ENCODE measurements at places on chromosomes 16 and 17.

DNA sequence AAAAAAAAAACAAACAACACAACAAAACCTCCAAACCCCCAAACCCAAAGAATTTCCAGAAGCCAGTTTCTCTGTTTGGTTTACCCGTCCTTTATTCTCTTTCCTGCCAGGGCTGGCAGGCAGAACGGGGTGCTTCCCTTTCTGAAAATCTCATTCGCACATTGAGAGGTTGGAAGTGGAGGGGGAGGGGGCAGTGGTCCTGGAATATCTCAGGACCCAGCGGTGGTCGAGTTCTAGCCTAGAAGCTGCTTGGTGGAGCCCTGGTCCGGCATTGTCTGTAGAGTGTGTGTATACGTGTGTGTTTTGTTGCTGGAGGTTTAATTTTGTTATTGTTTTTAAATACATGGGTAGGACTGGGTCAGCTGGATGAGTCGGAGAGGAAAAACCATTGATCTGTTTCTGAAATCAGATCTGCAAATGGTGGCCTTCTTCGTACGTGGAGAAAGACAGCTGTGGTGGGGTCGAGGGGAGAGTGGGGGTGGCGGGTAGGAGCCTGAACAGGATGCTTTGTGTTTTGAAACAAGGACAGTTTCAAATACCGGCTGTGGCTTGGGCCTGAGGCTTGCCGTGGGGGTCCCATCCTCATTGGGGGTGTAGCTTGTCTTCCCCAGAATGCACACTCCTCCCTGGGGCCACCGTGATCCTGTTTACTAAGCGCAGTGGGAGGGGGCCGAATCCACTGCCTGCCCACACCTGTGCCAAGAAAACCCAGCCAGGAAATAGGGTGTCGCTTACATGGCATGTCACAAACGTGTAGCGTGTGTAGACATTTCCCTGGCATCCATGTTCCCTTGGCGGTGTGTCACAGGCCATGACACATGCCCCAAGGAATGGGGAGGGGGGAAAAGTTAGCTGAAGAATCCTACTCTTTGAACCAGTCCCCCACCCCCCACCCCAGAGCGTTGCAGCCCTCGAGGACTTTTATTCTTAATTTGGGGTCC, 1.6 kb downstream of the CMIP start:
- DNase-seq, result peak; percentile 32

GRCh38 chr17:6591599-6592158, 35.3 kb upstream of the PITPNM3 start:
- DNase-seq, result no peak

DNA sequence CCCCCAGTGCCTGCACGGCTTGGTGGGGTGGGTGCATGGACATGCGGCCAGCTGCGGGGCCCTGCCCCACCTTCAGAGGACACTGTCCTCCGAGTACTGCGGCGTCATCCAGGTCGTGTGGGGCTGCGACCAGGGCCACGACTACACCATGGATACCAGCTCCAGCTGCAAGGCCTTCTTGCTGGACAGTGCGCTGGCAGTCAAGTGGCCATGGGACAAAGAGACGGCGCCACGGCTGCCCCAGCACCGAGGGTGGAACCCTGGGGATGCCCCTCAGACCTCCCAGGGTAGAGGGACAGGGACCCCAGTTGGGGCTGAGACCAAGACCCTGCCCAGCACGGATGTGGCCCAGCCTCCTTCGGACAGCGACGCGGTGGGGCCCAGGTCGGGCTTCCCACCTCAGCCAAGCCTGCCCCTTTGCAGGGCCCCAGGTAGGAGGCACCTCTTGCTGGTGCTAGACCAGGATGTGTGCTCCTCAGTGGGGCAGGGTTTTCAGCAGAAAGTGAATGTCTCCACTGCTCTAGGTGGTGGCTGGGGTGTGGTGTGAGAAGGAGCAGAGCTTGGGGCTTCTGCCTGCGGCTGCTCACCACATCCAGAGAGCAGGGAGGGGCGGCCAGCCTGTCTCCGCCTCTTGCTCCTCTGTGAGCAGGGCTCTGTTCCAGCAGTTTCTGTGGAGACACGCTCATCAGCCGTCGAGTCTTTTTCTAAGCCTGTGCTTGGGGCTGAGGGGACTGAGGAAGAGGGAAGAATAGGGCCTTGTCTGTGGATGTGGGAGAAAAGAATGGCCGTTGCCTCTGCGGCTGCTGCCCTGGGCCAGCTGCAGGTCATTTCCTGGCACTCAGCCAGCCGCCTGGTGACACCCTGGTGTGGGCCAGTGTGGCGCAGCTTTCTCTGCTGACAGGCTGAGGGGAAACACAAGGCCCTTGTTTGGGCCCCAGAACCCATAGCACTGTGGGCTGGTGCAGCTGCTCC, 2.2 kb downstream of the ZNF276 start:
- no peak for DNase-seq

DNA sequence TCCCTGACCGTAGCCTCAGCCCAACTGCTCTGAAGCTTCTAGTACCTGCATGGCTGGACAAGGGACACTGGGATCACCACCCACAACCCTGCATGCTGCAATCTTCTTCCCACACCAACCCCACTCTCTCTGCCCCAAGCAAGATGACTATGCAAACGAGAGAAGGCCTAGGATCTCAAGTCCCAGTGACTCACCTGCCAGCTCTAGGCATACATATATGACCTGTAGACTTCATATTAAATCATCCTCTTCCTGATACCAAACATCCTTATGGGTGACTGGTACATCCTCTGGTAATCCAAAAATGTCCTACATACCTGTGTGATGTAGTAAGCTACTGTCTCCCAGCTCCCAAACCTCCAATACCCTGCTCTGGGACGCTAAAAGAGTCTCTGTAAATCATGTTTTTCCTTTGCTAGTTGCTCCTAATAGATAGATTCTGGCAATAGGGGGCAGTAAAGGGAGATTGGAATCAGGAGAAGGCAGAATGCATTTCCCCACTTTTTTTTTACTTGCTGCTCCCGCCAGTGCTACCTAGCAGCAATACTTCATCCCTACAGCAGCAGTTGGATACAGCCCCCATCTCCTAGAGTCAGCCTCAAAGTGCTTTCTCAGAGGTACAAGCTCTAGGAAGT, 43.4 kb upstream of the SOX9 start:
- DNase-seq, result no peak

- DNase-seq, result no peak
These were observed 573.5 kb downstream of the WWOX start for GRCh38 chr16:78672779-78673556.

DNA sequence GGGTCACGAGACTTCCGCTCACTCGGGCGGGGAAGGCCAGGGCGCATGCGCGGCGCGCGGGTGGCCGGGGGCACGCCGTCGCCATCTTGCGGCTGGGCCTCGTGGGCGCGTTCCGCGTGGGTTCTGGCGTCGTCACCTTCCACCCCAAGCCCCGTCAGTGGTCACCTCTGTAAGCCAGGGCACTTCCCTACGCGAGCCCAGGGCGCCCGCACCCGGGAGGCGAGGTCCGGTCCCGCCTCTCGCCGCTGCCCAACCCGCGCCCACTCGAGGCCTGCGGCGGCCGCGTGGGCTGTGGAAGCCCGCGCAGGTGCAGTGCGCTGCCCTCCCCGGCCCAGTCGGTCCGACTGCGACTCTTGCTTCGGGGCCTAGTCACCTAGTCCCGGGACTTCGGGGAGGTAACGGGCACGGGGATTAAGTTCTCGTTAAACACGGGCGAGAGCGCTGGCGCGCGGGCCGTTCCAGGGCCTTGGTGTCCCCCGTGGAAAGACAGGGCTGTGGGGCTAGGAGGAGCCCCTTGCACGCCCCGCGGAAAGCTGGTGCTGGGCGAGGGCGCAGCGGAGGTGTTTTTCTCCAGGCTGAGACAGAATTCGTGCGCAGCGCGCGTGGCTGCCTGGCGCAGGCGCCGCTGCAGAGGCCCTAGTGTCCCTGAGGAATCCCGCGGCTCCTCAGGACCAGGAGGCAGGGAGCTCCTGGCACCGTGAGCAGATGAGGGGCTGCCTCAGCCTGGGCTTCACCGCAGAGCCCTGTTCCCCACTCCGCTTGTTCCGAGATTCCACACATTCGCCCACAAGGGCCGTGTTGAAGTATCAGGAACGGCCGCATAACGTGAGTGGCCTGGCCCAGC, 472 bp upstream of the ARHGDIA start:
- no peak for DNase-seq

GRCh38 chr17:83203073-83203471, 123.7 kb downstream of the METRNL start:
- DNase-seq, result no peak

GRCh38 chr16:87460936-87461335, 31.9 kb downstream of the ZCCHC14 start:
- no peak for DNase-seq

- DNase-seq, result no peak
These were observed 67.9 kb downstream of the HIC1 start for GRCh38 chr17:2122641-2123302.

- DNase-seq, result peak; percentile 9
These were observed 41.4 kb downstream of the SMG6 start for GRCh38 chr17:2262135-2262587.

DNA sequence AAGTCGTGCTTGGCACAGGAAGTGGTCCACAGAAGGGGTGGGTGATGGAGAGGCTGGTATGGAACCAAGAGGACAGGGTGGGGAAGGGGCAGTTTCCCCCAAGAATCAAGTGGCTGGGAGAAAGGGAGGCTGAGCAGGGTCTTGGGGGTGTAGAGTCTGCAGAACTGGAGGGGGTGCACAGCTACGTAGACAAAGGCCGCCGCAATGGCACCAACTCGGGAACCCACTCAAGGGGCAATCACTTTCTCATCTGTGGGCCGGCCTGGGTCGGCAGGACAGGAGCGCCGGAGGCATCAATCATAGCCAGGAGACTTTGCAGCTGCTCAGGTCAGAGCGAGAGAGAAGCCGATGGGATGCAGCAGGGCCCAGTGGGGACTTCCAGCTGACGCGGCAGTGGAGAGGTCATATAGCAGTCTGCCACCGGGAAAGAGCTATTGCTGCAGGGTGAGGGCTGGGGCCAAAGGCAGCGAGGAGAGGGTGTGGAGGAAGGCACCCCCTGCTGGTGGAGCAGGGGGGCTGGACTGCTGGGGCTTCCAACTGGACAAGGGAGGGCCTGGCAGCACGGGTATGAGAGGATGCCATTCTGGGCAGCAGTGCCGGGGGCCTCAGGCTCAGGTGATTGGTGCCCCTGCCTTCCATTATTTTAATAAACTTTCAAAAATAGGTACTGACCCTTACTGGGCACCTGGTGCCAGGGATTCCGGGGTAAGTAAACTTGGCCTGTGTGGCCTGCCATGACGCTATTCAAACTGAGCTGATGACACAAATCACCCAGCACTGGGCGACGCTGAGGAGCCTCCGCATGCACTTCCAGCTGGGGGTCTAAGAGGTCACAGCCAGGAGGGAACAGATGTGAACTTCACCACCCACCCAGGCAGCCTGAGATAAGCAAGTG, 52.5 kb upstream of the MTSS2 start:
- no peak for DNase-seq

DNA sequence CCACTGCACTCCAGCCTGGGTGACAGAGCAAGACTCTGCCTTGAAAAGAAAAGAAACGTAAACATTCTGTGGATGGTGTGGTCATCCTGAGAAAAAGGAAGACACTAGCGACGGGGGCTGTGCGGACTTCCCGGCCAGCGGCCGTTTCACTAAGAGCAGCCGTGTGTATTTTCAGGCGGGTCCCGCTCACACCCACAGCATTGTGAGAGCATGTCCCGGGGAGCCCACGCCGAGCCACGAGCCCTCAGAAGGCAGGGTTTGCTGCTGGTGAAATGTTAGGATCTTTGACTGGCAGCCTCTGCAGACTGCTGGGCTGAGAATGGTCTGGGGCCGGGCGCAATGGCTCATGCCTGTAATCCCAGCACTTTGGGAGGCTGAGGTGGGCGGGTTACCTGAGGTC, 40.3 kb downstream of the LMF1 start:
- no peak for DNase-seq

- DNase-seq, result no peak
These were observed 7.8 kb upstream of the RNPS1 start for GRCh38 chr16:2275476-2276367.

DNA sequence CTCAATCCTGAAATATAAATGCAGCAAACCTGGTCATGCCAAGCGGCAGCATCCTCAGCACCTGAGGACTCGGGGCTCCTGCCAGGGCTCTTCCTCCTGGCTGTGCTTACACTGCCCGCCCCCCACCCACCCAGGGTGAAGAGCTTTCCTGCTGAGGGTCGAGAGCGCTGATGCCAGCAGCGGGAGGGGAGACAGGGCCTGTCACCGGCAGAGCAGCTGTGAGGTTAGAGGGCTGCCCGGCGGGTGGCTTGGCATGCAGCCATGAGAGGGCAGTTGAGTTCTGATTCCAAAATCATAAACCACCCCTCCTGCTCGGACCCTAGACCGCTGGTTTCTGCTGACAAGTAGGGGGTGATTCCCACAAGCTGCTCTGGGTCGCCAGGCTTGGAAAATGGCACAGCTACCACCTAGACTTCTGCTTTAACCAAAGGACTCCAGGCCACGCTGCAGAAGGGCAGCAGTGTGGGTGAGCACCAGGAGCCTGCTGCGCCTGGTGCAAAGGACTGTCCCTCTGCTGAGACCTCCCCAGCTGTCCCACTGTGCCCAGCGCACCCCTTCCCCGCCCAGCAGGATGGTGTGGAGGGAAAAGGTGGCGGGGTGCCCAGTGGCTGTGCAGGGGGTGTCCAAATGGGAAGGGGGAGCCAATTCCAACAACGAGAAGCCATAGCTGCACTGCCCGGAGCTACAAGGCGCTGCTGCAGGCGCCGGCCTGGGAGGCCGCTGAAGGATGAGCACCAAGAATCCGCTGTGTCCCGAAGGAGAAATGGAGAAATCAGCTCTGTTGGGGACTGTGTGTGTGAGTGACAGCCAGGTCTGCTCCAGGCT, 26.6 kb downstream of the MXRA7 start:
- DNase-seq, result no peak
